ENCODE measurements at places on chromosomes 2 and 18.

- no peak for DNase-seq
These were observed 271.1 kb upstream of the CDH19 start for GRCh38 chr18:66874812-66875474.

DNA sequence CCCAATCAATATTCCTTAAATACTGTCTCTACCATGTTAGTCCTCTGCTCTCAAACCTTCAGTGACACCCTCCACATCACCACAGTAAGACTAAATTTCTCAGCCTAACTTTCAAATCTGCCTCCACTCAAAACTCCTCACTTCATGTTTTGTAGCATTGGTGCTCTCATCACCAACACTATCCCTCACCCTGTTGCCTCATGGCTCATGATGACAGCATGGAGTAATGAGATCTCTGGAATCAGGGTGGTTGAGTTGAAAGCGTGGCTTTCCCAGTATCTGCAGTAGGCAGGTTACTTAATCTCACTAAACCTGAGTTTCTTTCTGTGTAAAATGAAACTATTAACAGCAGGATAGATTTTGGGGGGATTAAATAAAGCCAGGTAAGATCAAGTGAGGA is 621.4 kb downstream of the NYAP2 start:
- no peak for DNase-seq

- DNase-seq: no peak
These were observed 168.5 kb upstream of the SLC39A10 start for GRCh38 chr2:195488567-195488966.

- DNase-seq: no peak
These were observed 90.7 kb downstream of the INO80D start for GRCh38 chr2:205995260-205995659.

DNA sequence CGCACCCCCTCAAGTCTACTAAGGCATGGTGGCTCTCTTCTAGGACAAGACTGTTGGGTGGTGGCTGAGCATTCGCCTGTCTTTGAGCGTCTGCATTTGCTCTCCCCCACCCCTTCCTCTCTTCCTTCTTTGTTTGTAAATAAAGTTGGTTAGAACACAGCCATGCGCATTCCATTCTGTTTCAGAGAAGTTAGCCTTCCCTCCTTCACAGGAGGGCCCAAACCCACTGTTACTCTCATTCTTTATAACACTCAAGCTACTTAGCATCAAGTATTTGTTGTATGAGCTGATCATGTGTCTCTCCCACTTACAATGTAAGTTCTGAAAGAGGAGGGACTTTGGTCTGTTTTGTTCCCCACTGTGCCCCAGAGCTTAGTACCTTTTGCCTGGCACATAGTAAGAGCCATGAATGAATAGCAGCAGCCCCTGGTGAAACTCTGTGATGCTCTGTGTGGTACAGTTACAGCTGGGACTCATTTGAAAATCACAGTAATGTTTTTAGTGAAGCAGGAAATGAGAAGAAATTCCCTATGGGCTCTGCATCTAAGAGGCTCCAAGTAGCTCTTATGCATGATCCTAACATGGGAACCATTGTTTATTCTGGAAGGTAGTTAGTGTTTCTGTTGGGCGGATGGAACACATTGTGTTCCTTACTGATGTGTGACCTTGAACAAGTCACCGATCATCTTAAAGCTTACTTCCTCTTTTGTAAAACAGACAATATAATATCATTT is 7.7 kb downstream of the MGAT5 start:
- DNase-seq: no peak

DNA sequence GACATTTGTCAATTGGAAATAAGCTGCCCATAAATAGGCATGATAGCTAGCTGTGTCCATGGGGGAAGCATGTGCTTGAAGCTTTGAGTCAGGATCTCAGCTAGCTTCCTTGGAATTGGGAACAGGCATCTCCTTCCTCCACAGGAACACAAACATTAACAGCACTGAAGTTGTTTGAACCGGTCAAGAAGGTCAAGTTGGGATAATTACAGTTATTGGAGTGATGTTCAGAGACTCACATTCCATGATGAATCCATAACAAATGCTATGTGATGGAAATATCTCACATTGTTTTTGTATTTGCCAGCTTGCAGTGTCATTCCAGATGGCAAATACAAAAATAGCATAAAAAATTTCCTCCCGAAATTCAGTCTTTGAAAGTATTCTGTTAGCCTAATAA is 347.6 kb upstream of the SMIM21 start:
- DNase-seq: no peak

DNA sequence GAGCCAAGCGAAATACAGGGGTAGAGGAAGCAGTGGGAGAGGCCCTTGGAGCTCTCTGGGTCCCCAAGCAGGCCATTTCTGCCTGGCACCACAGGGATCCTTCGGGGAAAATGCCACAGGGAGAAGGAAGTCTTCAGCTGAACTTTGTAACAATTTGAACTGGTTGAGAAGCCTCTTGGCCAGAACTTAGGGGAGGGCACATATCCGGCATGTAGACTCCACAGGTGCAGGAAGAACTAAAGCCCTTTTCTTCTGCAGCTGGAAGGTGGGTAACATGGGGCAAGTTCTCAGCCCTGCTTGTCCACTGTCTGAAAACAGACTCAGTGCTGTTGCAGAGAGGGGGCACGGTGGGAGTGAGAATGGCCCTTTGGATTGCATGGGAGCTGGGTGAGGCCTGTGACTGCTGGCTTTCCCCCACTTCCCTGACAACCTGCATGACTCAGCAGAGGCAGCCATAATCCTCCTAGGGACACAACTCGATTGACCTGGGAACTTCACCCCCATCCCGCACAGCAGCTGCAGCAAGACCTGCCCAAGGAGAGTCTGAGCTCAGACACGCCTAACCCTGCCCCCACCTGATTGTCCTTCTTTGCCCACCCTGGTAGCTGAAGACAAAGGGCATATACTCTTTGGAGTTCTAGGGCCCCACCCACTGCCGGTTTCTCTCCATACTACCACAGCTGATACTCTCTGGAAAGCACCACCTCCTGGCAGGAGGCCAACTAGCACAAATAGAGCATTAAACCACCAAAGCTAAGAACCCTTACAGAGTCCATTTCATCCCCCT is 101.6 kb upstream of the FAM136A start:
- no peak for DNase-seq

GRCh38 chr2:32262105-32262504 is 2.6 kb downstream of the NLRC4 start:
- DNase-seq: no peak

DNA sequence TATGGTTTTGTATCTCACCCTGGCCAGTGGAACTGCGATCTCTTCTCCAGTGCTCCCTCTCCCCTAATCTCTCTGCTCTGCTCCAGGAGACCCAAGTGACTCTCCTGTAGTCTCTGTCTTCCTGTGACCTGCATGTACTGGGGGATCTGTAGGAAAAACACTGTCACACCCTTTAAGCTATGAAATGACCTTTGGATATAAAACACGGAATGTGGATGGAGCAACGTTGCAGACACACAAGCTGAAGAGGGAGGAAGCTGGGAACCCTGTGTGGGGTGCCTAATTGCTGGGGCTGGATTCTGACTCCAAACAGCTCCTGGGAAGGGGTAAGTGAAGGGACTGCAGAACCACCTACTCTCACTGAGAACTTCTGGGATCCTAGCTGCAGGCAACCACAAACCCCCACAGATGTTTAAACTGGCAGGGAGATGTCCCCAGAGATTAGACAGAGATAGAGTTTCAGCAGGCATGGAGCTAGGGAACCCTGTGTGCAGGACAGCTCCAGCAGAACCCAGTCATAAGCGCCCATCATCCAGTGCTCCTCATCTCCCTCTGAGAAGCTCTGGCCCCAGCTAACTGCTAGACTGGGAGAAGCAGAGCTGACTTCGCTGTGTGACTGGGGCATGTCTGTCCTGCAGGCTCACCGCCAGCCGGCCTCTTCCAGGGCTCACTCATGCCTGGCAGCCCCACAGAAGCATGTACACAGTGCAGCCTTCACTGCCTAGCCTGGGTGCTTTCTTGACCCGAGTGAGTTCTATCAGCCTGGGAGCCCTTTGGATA is 482.7 kb upstream of the SETBP1 start:
- peak; percentile 8 for DNase-seq

DNA sequence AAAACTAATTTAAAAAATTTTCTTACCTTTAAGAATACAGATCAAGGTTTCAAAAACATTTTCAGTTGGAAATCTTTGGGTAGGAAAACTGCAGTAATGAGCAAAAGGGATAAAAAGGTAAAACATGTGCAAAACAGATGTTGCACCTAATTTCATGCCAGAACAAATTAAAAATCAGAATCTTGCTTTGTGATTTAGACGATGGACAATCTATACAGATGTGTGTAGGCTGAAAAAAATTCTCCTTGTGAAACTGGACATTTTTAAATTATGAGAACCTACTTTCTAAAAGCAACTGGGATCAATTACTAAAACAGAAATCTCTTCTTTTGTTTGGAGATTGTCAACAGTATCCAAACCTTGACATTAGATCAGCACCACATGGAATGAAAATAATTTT is 183.2 kb upstream of the ITGA4 start:
- no peak for DNase-seq

DNA sequence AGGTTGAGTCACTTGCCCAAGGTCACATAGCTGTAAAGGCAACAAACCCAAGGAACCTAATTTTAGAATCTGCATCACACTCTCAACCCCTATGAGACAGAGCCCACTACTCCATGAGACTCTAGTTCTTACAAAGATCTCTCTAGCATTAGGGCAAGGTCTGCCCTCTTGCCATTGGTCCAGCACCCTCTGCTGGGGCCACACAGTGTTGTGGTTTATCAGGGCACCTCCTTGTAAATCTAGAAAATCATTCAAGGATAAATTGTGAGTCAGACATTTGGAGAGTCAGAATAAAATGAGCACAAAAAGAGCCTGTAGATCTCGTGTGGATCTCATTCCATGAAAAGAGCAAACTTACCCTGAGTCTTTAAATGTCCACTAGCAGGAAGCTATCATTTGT is 91.2 kb downstream of the SLC8A1 start:
- DNase-seq: no peak

GRCh38 chr2:74515981-74516633 is 1.9 kb downstream of the TLX2 start:
- DNase-seq: no peak

- DNase-seq: no peak
These were observed 99.7 kb downstream of the SLC8A1 start for GRCh38 chr2:40352041-40352702.

DNA sequence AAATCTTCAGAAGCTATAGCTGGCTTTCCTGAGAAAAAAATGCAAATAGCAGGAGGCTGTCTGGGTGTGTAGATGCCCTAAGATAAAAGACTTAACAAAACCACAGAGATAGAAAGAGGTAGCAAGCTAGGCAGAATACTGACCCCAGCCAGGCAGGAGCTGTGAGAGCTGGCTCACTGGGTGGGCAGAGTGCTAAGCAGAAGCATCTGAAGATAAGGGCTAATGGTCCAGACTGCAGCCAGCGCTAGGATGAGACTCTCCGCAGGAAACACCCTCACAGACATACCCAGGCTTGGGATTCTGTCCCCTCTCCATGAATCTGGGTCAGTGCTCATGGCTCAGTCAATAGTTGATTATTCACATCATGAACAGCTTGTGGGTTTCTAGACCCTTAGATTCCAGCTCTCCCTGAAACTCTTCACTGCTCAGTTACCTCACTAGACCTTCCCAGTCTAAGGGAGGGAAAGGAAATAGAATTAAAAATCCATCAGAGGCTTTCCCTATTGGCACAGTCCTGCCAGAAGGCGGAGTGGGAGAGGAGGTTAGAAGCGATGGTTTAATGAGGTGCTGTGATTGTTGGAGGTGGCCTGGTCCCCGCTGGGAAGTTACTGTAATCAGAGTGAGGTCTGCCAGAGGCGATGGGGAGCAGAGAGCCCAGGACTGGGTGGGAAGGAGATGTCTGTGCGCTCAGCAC is 21.4 kb upstream of the CCBE1 start:
- DNase-seq: no peak

DNA sequence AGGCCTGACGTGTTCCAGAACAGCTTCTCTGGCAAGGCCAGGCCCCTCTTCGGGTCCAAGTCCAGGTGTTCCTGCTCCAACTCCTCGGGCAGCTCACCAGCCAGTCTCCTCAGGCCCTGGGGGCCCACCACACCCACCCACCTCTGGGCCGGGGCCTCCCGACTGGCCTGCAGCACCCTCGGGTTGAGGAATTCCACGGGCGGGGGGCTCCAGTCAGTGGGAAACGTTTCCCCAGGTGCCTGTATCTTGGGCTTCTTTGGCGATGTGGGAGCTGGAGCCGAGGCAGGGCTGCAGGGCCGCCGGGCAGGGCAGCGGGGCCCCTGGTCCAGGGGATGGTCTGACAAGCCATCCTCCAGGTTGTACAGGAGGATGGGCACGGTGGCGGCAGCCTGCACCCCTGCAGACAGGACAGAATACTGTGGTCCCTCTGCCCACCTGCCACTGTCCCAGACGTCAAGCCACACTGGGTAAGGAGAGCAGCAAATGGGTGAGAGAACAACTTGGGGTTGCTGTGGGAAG is 14.4 kb downstream of the FAM178B start:
- DNase-seq: no peak

- DNase-seq: no peak
These were observed 40.7 kb upstream of the GALR1 start for GRCh38 chr18:77208964-77209363.

GRCh38 chr2:95276244-95276887 is 2.1 kb downstream of the PROM2 start:
- DNase-seq: no peak

GRCh38 chr2:215983581-215984351 is 29.6 kb downstream of the MREG start:
- no peak for DNase-seq

DNA sequence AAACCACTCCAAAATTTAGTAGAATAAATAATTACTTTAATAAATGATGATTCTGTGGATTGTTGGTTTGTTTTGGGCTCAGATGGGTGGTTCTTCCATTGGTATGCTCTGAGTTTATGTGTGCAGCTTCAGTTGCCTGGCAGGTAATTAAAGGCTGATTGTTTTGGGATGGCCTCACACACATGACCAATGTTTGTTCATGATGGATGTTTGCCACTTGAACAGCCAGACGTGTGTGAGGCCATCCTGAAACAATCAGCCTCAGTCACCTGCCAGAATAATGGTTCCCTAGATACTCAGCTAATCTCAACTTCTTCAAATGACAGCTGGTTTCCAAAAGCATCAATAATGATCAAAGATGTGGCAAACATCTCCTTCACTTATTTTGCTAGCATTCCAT is 352.5 kb upstream of the GULP1 start:
- DNase-seq: peak; percentile 16

DNA sequence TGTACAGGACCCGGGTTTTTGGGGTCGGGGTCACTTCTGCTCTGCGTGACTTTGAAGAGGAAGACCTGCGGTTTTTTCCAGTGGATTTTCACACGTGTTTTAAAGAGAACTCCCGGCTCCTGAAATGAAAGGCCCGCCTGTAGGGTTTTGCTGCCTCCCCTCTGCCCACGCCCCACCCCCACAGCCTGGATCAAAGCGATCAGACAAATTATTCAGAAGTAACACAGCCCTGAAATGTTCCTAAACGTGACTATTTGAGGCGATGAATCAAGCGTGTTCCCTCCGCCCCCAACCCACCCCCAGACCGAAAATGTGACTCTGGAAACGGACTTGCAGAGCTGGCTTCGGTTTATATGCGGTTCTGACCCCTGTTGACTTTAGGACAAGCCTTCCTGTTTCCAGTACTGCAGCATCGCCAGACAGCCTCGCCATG is 28.7 kb upstream of the SMIM21 start:
- no peak for DNase-seq

GRCh38 chr2:240643093-240643810 is 18.0 kb downstream of the GPR35 start:
- no peak for DNase-seq

- no peak for DNase-seq
These were observed 12.8 kb downstream of the MEIS1 start for GRCh38 chr2:66447677-66448076.

- DNase-seq: no peak
These were observed 355.6 kb downstream of the PAX3 start for GRCh38 chr2:221943076-221943810.

Measured in NCI-H446 (cell line).